Hematopoietic multipotent progenitor cell treated with erythropoietin and hydrocortisone succinate and interleukin-3 and kit ligand, for 15 days (in vitro differentiated cells): ENCODE measurements at places on chromosomes 16 and 17.
A peak's percentile ranks its signal among the peaks of the same experiment; 100 is the strongest.

GRCh38 chr17:16484445-16485175 lies 7.4 kb downstream of the LRRC75A start:
- no peak for DNase-seq

DNA sequence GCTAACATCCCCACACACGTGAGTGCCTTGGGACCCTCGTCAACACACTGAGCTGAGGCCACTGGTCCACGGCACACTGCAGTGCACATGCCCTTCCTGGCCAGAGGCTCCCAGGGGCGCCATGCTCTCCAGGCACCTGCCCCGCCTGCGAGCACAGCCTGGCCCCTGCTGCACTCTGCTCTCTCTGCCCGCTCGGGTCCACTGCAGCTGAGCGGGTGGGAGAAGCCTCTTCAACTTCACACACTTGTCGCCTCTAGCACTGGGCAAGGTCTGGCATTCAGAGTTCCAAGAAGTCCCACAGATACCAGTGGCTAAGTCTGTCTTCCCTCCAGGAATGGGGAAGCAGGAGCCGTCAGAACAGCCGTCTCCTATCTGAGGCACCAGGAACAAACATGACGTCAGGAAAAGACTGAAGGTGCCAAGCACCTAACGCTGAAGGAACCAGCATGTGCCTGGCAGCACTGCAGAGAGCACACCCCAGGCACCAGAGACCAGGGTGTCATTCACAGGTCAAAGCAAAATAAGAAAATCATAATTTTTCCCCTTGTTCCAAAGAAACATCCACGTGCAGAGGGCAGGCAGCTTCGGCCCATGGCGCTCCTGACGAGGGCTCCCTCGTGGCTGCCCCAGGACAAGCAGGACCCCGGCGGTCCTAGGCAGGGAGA lies 82.9 kb downstream of the ZNF778 start:
- no peak for DNase-seq

DNA sequence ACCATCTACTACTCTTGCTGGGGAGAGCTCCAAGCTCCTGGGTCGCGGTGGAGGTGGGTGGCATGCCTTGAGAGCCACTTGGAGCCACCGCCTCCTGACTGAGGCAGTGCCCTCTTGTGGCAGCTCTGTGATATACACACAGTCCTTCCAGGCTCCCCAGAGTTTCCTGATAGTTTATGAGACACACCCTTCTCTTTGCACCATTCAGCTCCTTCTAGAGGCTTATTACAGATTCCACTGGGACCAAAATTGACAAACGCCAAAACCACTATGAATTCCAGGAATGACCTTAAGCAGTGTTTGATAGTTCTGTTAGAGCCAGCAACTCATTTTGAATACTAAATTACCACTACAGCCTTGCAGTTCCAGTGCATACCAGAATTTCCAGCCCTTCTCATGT lies 170.1 kb upstream of the CDH13 start:
- peak; percentile 22 for DNase-seq

GRCh38 chr17:14704121-14704520 lies 403.2 kb downstream of the HS3ST3B1 start:
- no peak for DNase-seq

- no peak for DNase-seq
These were observed 17.2 kb downstream of the SNTB2 start for GRCh38 chr16:69204172-69204571.

DNA sequence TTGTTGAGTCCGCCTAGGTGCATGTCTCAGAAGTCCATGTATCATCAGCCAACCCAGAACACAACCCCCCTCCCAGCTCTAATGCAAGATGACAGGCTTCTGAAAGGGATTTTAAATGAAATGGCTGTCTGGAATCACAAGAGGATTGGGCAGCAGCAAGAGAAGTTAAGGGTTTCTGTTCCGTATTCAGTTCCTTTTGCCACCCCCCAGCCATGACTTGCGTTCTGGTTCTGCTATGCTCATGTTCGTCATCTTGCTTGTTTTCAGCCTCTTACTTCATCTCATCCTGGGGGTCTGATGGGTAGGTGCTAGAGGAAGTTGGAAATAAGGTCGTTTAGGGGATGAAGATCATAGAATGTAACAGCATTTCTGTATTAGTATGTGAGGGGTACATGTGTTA lies 12.0 kb downstream of the MINK1 start:
- no peak for DNase-seq

- no peak for DNase-seq
These were observed 11.8 kb upstream of the NAGS start for GRCh38 chr17:43992641-43993040.

DNA sequence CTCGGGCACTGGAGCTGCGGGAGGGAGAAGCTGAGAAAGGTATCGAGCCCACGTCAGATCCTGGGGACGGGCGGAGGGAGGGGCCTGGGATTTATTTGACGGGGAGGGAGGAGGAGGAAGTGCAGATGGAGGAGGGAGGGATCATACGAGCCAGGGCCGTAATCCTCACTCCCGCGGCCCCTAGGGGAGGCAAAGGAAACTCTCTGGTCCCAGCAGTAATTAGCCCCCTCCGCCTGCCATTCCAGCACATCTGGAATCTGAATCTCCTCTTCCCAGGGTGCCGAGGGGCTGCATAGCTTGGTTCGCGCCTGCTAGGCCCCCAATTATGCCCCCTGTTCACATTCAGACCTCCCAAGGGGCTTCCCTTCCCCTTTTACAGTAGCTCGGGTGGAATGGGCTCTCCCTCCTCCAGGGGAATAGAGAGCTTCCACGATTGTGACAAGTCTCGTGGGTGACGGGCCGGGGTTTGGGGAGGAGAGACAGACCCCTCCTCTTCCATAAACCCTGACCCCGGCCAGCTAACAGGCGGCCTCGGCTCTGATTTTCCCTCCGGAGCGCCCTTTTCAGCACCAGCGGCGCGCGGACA lies at the start of gene SEZ6L2:
Gene SEZ6L2, minus strand, starts transcription at position 35 of the 586 bp plus-strand sequence. CDS start 531 bp downstream, outside the sequence.
- DNase-seq, result no peak

- no peak for DNase-seq
These were observed 11.2 kb upstream of the COG7 start for GRCh38 chr16:23464196-23464595.

- DNase-seq, result no peak
These were observed 1.3 kb downstream of the CDR2 start for GRCh38 chr16:22372882-22373661.

DNA sequence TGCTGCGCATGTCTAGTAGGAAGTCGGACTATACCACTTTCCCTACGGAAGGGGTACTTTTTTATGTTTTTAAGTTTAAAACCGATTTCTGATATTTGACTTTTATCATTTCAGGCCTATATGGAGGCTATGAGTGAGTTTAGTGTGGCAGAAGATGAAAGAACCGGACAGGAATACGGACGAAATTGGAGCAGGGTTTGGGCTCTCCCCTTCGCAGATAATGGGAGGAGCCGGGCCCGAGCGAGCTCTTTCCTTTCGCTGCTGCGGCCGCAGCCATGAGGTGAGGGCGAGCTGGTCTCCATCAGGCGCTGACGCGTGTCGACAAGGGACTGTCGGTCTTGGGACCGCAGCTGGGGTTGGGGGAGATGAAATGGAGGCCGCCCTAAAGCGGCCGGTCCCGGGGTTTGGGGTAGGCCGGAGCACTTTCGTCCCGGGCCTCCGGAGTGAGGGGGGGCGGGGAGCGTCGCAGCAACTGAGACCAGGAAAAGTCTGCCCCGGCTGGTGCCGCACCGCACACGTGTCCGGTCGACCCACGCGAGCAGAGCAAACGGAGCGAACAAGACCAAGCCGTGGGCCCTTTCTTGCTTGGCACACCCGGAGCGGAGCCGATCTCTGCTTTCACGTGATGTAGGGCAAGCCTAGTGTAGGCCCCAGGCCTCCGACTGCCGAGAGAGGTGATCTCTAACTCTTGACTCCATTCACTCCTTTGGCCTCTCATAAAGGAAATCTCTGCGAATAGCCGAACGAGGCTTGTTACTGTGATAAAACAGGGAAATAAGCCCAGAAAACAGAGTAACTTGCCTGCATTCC lies at the start of gene RPL19:
Gene RPL19, plus strand, starts transcription at position 214 of the 810 bp plus-strand sequence. Its CDS starts 62 bp downstream, at position 276.
- DNase-seq, result no peak

GRCh38 chr16:59144841-59145240 lies 410.7 kb upstream of the GOT2 start:
- DNase-seq, result no peak

GRCh38 chr17:45768000-45768399 lies 16.1 kb upstream of the CRHR1 start:
- no peak for DNase-seq

DNA sequence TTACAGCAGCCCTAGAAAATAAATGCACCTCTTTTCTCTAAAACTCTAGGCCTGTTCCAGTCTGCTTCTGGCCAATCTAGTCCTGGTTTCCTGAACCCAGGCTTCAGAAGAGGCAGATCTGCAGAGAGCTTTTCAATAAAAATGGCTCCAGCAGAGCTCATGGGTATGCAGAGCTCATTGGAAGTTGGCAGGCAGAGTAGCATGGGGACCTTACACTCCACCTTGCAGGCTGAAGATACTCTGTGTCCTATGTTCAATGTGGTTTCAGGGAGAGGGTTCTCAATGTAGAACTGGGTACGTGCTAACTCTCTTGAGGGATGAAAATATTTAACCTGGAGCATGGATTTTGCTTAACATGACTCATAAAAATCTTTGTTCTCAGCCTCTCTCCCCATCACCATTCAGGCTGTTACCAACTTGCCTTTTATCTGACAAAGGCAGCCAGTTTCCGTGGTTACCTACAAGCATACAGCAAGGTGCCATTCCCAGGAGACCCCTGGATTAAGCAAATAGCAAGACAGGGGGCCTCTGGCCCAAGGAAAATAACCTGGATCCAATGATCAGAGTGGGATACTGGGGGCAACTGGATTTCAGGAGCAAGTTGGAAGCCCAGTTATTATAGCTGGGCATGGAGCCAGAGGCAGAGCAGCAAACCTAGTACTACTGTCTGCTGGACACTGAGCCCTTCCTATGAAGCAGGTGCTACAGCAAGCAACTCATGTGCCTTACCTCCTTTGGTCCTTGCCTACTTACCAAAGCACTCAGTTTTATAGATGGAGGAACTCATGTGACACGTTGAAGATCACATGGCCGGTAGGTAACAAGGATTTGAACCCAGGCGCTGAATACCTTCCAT lies 98.2 kb upstream of the DHX40 start:
- DNase-seq, result no peak

DNA sequence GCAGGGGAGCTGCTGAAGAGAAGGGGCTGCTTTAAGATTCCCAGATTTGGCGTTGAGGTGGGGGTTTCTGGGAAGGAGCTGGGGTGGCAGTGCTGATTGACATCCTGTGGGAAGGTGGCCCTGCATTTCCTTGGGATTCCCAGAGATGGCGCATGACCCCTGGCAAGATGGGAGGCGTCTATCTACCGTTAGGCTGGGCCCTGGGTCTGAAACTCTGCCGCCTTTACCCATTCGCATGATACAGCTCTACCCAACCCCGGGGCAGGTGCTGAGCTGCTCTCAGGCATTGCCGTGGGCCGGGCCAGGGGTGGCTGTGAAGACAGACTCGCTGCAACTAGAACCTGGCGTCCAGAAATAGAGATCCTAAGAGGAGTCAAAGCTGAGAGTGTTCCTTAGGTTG lies 9.9 kb upstream of the MVD start:
- DNase-seq, result no peak

DNA sequence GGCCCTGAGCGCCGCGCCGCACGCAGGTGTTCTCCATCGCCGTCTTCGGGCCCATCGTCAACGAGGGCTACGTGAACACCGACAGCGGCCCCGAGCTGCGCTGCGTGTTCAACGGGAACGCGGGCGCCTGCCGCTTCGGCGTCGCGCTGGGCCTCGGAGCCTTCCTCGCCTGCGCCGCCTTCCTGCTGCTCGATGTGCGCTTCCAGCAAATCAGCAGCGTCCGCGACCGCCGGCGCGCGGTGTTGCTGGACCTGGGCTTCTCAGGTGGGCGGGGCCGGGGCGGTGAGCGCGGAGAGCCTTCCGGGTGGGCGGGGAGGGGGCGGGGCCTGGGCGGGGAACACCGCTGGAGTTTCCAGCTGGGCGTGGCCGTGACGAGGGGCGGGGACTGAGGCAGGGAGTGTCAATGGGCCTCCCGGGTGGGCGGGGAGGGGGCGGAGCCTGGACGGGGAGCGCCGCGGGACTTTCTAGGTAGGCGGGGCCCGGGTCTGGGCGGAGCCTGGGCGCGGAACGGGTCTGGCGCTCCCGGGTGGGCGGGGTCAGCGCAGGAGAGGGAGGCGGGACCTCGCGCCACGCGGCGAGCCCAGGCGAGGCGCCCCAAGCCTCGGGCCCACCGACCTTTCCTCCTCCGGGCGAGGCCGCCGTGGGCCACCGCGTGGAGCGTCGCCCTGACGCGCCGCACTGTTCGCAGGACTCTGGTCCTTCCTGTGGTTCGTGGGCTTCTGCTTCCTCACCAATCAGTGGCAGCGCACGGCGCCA lies 2.4 kb downstream of the SYNGR3 start:
- peak; percentile 96 for DNase-seq

- no peak for DNase-seq
These were observed 823 bp upstream of the ZNF469 start for GRCh38 chr16:88381820-88382451.
